ENCODE measurements at places on chromosomes 13 and 19.
A peak's percentile ranks its signal among the peaks of the same experiment; 100 is the strongest.

DNA sequence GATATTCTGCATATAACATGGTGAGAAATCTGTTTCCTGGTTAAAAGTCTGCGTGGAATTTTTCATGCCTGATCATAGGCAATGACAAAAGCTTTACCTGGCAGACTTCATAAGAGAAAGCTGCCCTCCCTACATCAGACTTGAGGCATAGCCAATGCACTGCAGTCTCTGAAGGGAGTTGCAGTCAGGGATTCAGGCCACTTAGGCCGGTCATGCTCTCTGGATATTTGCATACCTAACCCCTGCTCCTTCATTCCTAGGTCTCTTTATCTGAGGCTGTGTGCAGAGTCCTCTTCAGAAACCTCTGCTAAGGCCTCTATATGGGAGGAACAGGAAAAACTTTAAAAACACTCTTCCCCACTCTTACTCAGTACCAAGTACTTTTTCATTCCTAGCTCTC lies 287.4 kb downstream of the PCDH17 start:
- no peak for DNase-seq

DNA sequence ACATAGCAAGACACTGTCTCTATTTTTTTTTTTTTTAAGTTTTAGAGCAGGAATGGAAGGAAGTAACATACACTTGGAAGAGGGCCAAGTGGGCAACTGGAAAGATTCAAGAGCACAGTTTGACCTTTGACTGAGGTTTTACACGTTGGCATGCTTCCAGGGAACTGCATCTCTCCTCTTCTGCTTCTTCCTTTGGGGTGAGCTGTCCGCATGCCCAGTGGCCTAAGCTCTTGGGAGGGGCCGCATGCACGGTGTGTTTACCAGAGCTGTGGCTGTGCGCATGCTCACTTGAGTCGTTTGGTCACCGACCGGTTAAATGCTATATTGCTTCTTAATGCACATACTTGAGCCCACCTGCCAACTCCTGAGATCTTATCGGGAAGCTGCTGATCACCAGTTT lies 727.7 kb downstream of the UQCRFS1 start:
- no peak for DNase-seq

GRCh38 chr19:2048104-2048958 lies 2.7 kb downstream of the MKNK2 start:
- no peak for DNase-seq

GRCh38 chr19:653425-653824 lies 9.6 kb downstream of the RNF126 start:
- no peak for DNase-seq

- peak; percentile 76 for DNase-seq
These were observed at the start of gene FFAR3 for GRCh38 chr19:35357867-35358573. TSS of gene FFAR3 (plus strand) at chr19:35358460. CDS start at chr19:35358891, 431 bp downstream.

GRCh38 chr13:23600534-23600933 lies 30.3 kb downstream of the TNFRSF19 start:
- no peak for DNase-seq

Measured in cardiac septum (tissue), 1 donor.